Activated CD8-positive, alpha-beta memory T cell treated with anti-CD3 and anti-CD28 coated beads, Interleukin-2, amount 10 ng/mL, durations not matched to agents 7 days and 5 days (primary cell): ENCODE measurements at places on chromosomes 7 and 10. TPM values are rescaled to one million over a fixed set of nuclear protein-coding genes. Genes with fewer than 3 reads are reported as not detected.

DNA sequence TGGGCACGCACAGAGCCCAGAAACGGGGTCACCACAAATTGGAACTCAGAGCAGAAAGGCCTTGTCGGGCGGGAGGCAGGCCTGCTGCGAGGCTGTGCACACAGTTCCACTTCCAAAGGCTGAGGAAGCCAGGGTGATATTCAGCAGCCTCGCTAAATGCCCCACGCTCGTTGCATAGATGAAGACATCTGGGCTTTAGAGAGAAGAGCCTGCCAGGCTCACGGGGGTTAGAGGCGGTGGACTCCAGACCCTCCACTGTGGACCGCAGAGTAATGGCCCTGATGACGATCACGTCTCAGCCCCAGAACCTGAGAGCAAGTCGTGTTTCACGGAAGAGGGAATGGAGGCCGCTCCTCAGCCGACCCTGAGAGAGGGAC, 104.2 kb downstream of the DNAJB6 start:
- DNase-seq, result peak; percentile 32

DNA sequence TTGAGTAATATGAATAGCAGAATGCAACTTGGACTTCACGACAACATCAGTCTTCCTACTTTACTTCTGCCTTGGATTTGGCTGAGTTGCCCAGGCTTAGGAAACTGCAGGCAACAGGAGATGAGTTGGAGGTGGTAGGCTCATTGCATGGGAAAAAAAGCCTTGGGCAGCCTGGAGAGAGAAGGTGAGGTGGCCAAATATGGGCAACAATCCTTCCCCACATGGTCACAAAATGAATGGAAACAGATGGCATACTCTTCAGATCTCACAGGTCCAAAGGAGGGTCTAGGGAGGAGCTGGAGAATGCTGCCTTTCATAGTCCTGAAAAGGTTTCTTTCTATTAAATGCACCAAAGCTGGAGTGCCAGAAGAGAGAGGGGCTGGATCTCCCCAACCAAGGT, 128.6 kb upstream of the AOAH start:
- no peak for DNase-seq

GRCh38 chr10:18959369-18959768, 89.2 kb upstream of the MALRD1 start:
- no peak for DNase-seq

GRCh38 chr10:67602268-67602950, 93.6 kb downstream of the CTNNA3 start:
- no peak for DNase-seq

GRCh38 chr7:42739638-42740037, 172.2 kb downstream of the C7orf25 start:
- DNase-seq, result no peak

GRCh38 chr10:89600041-89600440, 45.0 kb downstream of the PANK1 start:
- DNase-seq, result no peak

DNA sequence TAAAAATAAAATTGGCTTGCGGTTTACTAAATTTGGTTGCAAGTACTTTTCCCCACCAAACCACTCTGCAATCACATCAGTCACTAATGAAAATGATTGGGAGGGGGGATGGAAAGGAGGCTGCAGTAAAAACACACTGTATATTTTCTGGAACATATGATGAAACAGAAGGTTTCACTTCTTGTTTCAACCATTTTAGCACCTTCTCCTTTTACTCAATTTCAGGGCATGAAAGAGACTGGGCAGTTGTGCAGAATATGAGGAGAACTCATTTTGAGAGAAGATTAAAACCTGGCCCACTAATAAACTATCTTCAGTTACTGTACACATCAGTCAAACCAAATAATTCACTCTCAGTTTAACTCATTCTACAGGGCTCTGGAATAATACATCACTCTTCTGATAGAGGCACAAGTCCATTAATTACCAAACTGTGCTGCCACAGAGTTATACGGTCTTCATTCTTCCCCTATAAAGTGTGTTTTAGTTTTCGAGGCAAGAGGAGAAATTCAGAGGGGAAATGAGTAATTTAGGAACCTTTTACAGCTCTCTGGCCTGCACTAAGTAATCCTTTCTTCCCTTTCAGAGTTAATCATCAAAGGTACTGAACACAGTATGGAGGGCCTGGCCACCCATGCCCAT, 25.5 kb downstream of the JAZF1 start:
- no peak for DNase-seq

- DNase-seq, result peak; percentile 52
These were observed 77.0 kb downstream of the OAT start for GRCh38 chr10:124341768-124342135.

GRCh38 chr10:87671139-87671815, 11.6 kb downstream of the PAPSS2 start:
- no peak for DNase-seq

DNA sequence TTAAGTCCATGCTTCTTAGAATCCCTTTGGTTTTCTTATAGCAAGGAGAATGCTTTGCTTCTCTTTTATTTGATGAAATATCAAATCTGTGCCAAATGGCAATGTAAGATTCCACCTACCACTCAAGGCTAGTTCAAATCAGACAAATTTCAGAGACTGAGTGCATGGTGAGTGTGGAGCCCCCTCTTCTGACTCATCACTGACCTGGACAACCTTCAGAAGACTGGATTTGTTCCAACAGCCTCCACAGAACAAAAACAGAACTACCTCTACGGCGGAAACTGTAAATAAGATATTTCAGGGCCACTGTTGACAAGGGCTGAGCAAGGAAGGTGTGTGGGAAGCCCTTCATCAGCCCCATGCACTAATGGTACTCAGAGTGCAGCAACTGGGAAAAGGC, 21.1 kb downstream of the NCAPG2 start:
- no peak for DNase-seq

- DNase-seq, result no peak
These were observed 60.9 kb upstream of the KAT6B start for GRCh38 chr10:74765465-74765975.

DNA sequence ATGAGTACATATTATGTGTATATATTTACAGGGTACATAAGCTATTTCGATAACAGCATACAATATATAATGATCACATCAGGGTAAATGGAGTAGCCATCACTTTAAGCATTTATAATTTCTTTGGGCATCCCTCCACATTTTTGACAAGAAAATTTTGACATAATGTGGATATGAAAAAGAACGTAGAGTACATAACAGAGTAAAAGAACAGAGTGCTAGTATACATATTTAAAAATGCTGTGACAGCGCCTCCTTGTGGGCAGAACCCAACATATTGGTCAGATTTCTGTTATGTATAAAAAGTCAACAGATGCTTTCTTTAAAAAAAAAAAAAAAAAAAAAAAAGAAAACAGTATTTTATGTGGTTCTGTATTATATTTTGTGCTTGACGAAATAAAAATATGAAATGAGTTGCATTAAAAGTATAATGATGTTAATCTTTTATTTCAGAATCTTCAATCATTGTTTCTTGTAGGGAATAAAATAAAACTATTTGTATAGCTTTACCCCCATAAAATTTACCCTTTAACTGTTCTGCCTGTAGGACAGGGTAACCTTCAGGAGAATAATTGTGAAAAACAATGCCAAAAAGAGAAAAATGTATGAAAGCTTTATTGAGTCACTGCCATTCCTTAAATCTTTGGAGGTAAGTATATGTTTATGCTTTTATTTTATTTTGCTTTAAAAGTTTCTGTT, 18.3 kb upstream of the HBP1 start:
- peak; percentile 82 for DNase-seq

DNA sequence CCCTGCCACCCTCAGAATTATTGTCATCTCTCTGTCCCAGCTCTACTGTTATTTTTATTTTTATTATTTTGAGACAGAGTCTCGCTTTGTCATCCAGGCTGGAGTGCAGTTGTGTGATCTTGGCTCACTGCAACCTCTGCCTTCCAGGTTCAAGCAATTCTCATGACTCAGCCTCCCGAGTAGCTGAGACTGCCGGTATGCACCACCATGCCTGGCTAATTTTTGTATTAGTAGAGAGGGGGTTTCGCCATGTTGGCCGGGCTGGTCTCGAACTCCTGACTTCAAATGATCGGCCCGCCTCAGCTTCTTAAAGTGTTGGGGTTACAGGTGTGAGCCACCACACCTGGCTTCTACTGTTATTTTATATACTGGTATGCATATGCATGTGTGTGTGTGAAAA, 11.0 kb downstream of the CALHM2 start:
- DNase-seq, result no peak

- DNase-seq, result no peak
These were observed 46.2 kb downstream of the ZNF438 start for GRCh38 chr10:30985512-30985911.

GRCh38 chr7:81788246-81788645, 18.4 kb upstream of the HGF start:
- no peak for DNase-seq

- DNase-seq, result no peak
These were observed 29.3 kb downstream of the HSPA12A start for GRCh38 chr10:116712989-116713543.

DNA sequence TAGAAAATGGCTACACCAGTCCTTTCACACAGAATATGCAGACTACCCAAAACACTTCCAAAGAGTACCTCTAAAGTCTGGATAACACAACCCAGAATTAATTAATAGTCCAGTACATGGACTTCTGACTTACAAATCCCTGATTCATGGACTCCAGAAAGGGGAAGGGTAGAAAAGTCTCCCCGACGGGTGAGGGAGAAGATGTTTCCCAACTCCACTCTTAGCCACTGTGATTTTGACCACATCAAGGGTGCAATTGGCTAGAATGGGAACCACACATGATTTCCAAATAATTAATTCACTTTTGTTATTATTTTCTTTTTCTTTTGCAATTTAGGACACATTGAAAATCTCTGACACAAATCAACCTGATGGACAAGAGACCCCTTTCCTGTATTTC, 1.4 kb downstream of the TMEM130 start:
- DNase-seq, result no peak

- DNase-seq, result no peak
These were observed 825.1 kb upstream of the ZWINT start for GRCh38 chr10:57186201-57186600.

DNA sequence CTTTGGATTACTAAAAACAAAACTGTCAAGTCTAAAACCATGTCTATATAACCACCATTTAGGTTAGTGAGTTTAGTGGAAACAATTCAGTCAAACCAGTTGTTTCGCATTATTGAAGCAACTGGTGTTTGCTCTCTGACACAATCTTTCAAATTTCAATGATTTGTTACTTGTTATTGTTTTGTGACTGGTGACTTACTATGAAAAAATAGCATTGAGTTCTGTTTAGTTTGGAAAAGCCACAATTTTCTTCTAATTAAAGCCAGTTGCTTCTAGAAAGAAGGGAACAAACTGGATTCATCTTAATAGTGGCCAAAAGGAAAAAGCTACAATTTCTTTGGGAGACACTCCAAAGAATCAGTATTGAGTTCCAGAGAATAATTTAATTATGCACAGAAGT, 30.4 kb downstream of the LAMB4 start:
- DNase-seq, result no peak

DNA sequence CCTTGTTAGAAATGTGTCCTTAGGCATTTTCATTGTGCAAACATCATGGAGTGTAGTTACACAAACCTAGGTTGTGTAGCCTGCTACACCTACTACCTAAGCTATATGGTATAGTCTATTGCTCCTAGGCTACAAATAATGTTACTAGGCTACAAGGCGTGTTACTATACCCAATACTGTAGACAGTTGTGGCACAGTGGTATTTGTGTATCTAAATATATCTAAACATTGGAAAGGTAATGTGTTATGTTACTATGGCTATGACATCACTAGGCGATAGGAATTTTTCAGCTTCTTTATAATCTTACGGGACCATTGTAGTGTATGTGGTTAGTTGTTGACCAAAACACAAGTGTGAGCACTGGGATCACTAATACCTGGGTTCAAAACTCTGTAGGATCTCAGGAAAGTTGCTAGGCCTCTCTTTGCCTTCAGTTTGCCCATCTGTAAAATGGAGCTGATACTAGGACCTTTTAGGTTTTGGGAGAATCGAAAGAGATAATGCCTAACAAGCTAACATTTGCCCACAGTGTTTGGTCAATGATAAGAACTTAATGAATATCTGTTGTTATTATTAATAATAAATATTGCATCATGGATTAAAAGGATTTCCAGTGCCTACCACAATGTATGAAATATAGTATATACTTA, 2.7 kb downstream of the BICC1 start:
- DNase-seq, result no peak

- peak; percentile 81 for DNase-seq
These were observed 58.4 kb downstream of the DNAJC12 start for GRCh38 chr10:67779465-67780203.

GRCh38 chr7:42123716-42124115, 113.3 kb downstream of the GLI3 start:
- DNase-seq, result no peak

DNA sequence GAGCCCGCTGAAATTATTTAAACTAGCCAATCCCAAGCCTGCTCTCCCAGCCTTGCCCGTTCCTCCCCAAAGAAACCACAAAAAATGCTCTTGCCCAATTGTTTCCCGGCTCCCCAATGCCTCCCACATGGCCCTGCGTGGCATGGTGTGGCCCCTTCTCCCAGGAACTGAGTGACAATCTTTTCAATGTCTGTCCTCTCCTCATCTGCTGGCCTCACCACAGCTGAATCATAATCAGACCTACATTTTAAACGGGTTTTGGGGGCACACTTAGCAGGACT, 201.5 kb downstream of the PRPF18 start:
- no peak for DNase-seq

VKORC1L1 gene
- 14.1 TPM for total RNA-seq

SNX13 gene
- total RNA-seq, result 19.5 TPM

PPP1R9A gene
- not detected for total RNA-seq

GNG11 gene
- total RNA-seq, result not detected

PSTK gene
- 2.8 TPM for total RNA-seq

ALOX5 gene
- total RNA-seq, result 1.9 TPM

CYP2C8 gene
- not detected for total RNA-seq

APBB1IP gene
- 73.8 TPM for total RNA-seq

ZNF804B gene
- total RNA-seq, result not detected

LLCFC1 gene
- total RNA-seq, result not detected
